Kidney tubule cell (primary cell): ENCODE measurements at places on chromosomes 2 and 18.

GRCh38 chr18:70284976-70285620 lies 3.7 kb upstream of the SOCS6 start:
- DNase-seq, result peak; percentile 16

- DNase-seq, result no peak
Observed at GRCh38 chr2:37829616-37830395, 95.3 kb upstream of the RMDN2 start.

GRCh38 chr2:10120877-10121574 lies 1.5 kb upstream of the RRM2 start:
- DNase-seq, result peak; percentile 91

GRCh38 chr2:158818511-158818910 lies 23.4 kb downstream of the DAPL1 start:
- DNase-seq, result no peak

- no peak for DNase-seq
Observed at GRCh38 chr2:100113990-100114433, 28.4 kb downstream of the AFF3 start.

DNA sequence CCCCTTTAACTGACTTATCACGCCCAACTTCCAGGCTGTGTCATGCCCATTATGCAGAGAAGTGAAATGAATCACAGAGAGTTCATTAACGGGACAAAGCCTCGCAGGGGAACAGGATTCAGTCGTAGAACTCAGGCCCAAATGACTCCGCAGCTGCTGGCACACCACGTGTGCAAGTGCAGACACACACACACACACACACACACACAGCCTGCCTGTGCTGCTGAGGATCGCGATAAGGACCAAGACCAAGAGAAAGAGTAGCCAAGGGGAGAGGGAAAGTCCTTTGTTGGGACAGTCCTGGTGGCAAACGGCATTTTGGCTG lies 90.0 kb upstream of the TAF1B start:
- peak; percentile 95 for DNase-seq

GRCh38 chr2:23373666-23374065 lies 11.3 kb upstream of the KLHL29 start:
- DNase-seq, result peak; percentile 6

- DNase-seq, result no peak
Observed at GRCh38 chr2:173676647-173677046, 288.5 kb downstream of the SP3 start.

- DNase-seq, result no peak
Observed at GRCh38 chr2:11773747-11774525, 27.5 kb downstream of the LPIN1 start.

DNA sequence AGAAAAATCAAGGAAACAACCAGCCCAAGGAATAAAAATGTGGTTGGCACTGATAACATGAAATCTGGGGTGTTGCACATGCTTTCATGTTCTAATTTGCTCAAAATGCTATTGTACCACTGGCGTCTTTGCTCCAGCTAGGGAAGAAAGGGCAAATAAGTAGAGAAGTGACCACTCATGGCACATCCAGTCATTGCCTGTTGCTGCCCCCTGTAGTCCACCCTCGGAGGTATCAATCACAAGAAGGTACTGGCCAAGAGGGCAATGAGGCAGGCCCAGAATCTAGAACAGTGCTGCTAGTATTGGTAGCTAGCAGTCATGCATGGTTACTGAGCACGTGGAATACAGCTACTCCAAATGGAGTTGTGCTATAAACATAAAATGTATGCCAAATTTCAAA lies 213.4 kb downstream of the CDCA7 start:
- peak; percentile 57 for DNase-seq

GRCh38 chr2:224749136-224749535 lies 33.0 kb upstream of the CCDC195 start:
- peak; percentile 7 for DNase-seq

- DNase-seq, result peak; percentile 10
Observed at GRCh38 chr2:190467575-190468083, 59.5 kb downstream of the MFSD6 start.

DNA sequence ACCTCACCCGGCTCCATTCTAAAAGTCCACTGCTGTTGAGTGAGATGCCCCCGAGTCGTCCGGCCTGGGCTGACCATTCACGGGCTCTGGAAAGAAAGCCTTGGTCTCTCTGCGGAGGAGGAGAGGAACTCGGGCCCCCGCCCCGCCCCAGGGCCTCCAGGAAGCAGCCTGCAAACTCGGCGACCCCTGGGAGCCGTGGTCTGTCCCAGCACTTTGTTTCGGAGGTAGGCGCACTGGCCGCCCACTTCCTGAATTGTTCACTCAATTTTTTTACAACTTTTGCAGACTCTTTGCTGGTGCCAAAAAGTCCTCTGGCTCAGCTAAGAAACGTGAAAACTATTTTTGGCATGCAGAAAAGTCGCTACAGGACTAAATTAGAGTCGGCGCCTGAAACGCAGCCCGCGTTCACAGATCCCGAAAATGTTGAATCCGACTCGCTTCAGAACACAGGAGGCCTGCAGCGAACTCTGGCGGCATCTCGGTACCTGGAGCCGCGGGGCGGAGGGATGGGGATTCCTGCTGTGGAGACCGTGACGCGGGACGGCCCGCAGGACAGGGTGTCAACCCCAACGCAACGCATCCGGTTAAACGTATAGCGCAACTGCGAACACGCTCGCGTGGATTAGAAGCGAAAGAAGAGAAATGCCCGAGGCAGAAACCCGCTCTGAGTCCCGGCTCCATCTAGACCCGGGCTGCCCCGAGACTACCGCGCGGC lies 1.5 kb downstream of the PXDN start:
- peak; percentile 93 for DNase-seq

DNA sequence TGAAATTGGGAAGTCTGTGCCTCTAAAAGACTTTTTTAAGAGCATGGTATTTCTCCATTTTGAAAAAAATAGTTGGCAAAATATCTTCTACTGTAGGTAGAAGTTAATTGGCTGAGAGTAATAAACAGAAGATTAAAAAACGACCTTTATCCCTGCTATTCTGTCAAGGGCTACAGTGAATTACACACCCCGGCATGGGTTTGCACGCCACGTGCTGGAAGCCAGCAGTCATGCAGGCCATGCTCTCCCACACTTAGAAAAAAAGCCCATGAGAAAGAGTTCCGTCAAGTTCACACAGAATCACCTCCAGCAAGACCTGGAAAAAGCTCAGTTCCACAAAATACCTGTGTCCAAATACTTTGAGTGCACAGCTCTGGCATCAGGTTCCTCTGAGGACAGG lies 26.8 kb downstream of the FAM110C start:
- DNase-seq, result no peak

GRCh38 chr2:43349904-43350303 lies 123.5 kb upstream of the ZFP36L2 start:
- no peak for DNase-seq

- peak; percentile 33 for DNase-seq
Observed at GRCh38 chr2:27494284-27494943, 586 bp downstream of the FNDC4 start.

DNA sequence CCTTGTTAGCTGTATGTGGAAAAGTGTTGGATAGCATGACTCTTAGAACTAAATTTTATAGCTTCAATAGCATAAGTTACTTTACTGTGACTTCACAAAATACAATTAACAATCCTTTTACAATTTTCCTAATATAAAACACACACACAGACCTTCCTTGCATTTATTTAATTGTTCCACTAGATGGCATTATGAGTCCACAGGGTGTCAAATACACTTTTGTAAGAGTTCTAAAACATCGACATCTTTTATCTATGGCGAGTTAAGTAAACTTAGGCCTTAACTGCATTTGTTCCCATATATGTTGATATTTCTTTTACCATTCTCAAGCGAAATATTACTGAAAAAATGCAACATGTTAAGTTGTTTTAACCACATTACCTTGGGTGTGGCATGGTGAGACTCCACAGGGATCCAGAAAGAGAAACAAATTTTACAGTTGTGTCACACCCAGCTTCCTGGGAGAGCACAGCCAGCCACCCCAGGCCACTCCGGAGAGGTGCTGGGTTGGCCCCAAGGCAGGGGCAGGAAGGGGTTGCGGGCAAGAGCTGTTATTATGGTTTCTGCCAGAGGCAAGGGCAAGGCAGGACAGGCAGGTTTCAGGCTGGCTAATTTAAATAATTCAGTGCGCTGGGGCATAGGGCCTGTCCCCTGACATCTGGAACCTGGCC lies 312.4 kb upstream of the MC4R start:
- DNase-seq, result peak; percentile 18

- DNase-seq, result no peak
Observed at GRCh38 chr2:129058981-129059380, 740.3 kb upstream of the HS6ST1 start.

- no peak for DNase-seq
Observed at GRCh38 chr18:79468119-79468789, 72.5 kb downstream of the NFATC1 start.

- no peak for DNase-seq
Observed at GRCh38 chr2:17835516-17835915, 19.3 kb downstream of the MSGN1 start.

DNA sequence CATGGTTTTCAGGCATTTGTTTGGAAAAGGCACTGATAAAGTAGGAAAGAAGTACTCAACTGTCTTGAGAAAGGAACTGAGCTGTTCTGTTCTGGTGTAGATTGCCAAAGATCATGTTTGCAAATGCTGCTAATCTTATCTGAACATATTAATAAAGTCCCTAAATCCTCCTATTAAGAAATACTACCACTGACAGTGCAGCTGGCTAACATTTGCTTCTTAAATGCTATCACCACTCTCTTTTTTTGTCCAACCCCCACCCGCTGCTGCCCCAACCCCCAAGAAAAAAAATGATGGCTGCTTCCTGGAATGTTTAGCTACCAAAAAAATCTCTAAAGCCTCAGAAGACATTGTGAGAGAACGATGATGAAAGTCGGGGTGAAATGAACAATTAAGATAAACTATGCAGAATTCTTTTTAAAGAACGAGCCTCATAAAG lies 130.7 kb downstream of the CCBE1 start:
- DNase-seq, result no peak

DNA sequence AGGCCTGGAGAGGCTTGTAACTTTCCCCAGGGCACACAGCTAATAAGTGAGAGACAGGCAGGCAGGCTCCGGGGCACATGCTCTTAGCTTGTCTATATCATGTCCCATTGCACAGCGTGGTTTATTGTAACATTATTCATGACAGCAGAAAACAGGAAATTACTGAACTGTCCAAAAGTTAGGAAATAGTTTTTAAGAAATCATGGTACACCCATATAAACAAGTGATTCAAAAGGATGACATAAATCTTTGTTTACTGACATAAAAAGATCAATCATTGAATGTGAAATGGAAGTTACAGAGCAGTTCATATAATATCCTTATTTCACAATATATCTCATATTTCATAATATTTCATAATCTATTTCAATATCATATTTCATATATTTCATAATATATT lies 34.3 kb upstream of the TXNDC2 start:
- DNase-seq, result no peak

- no peak for DNase-seq
Observed at GRCh38 chr2:171584001-171584400, 61.7 kb downstream of the CYBRD1 start.

GRCh38 chr2:230589497-230590015 lies 123.1 kb upstream of the CAB39 start:
- DNase-seq, result no peak

- peak; percentile 46 for DNase-seq
Observed at GRCh38 chr2:61210332-61210981, 48.5 kb downstream of the C2orf74 start.

DNA sequence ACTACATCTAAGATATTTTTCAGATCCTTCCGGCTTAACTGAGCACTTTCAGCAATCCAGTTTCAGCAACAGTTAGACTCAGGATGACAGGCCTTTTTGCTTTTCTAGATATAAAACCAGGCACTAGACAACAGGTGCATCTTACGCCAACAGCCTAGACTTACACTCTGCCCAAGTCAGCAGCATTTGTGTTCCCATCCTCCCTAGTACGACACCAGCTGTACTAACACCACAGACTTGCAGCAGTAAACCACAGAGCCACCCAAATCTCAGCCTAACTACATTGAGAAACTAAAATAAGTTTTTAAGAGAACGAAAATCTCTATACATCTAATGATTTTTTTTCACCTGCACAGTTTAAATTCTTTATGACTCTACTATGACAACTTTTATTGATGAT lies 89.9 kb upstream of the DNMT3A start:
- DNase-seq, result no peak

DNA sequence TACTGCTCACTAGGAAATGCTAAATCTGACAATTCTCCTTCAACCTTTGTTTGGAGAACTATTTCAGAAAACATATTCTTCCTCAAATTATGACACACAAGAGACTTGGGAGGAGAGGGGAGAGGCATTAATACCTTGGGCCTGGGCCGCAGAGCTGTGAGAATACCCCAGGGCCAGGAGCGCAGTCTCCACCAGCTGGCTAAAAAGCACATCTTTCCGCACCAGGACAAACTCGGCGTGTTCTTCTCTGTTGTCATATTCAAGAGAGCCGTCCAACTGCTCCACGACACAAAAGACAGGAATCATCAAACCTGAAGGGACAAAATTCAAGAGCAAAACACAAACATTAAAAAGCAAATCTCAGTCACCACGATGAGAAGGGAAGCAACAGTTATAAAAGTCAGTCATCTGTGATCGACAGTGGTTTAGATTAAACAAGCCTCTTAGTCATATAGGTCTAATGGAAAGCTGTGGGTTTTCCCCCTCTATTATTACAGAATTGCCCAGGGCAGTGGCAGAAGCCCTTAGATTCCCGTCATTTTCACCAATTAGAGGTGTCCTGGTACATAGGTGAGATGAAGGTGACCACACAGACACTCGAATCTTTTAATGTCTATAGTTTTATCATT lies 24.4 kb downstream of the SATB2 start:
- DNase-seq, result peak; percentile 39

DNA sequence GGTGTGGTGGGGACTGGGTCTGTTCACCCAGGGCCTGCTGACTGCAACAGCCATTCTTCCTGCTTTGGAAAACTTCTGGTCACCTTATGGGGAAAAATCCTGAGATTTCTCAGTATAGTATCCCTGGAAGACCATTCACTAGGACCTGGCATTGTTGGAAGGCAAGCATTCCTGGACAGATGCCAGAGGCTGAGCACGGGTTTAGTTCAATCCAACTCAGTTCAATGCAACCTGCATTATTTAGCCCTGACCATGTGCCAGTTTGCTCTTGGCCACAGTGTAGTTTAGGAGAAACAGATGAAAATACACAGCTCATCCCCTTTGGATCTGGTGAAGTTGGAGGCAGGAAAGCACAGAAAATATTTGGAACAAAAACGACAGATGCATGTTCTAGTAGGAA lies 95.9 kb downstream of the LPIN1 start:
- no peak for DNase-seq

GRCh38 chr2:152198499-152198898 lies 22.9 kb upstream of the STAM2 start:
- no peak for DNase-seq

- no peak for DNase-seq
Observed at GRCh38 chr2:11683476-11683875, 13.5 kb upstream of the NTSR2 start.
